Parietal lobe (tissue), 2 donors: ENCODE measurements at places on chromosomes 12 and 14. TPM values are rescaled to one million over a fixed set of nuclear protein-coding genes. Genes with fewer than 3 reads are reported as not detected.

LRRC10 gene
- not detected for total RNA-seq

OTOGL gene
- total RNA-seq = 0.31 TPM

BCL7A gene
- total RNA-seq = 82.6 TPM

KRT77 gene
- total RNA-seq = not detected
